ENCODE measurements at places on chromosomes 7 and 10. TPM values are rescaled to one million over a fixed set of nuclear protein-coding genes. Genes with fewer than 3 reads are reported as not detected.
A peak's percentile ranks its signal among the peaks of the same experiment; 100 is the strongest.

- no peak for DNase-seq
- H3K36me3 ChIP-seq = no peaks in the 10 kb centered on the region
- H3K4me1 ChIP-seq = no peaks in the 10 kb centered on the region
- H3K4me3 ChIP-seq = no peak overlapping the region
- H3K27me3 ChIP-seq = no peaks in the 10 kb centered on the region
Observed at GRCh38 chr10:43204042-43204942, 62.6 kb downstream of the RASGEF1A start.

DNA sequence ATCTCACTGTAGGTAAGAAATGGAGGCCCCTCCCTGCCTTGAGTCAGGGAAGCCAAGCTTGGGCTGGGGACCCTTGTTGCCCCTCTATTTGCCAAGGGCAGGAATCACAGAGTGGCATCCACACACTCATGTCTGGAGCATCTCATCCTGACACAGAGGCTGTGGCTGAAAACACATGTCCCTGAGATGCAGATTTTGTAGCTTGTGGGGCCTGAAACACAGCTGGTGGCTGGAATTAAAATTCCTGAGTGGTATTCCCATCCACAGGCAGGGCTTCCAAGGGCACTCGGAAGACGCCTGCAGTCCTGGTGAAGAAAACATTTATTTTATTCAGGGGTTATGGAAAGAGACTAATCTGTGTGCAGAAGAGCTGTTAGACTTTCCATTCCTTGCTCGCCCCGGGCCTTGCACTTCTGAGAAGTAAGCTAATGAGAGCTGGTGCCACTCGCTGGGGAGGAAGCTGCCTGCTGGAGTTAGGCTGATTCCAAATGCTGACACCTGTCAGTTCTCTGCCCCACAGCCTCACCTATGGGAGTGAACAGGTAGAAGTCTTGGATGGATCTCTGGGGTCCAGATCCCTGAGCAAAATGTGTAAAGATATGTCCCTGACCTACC is 36.0 kb downstream of the C10orf120 start:
- no peak for DNase-seq
- H3K4me3 ChIP-seq = no peak overlapping the region
- H3K27ac ChIP-seq = no peak overlapping the region
- H3K36me3 ChIP-seq = no peaks in the 10 kb centered on the region

DNA sequence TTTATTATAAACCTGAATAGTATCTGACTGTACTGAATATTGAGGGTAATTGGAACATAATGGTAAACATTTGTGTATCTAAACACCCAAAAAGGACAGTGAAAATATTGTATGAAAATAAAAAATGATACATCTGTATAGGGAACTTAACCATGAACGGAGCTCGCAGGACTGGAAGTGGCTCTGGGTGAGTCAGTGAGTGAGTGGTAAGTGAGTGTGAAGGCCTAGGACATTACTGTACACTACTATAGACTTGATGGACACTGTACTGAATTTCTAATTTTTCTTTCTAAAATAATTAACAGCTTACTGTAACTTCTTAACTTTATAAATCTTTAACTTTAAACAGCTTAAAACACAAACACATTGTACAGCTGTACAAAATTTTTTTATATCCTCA is 454.5 kb upstream of the FZD8 start:
- no peaks in the 10 kb centered on the region for H3K36me3 ChIP-seq
- H3K27me3 ChIP-seq = no peaks in the 10 kb centered on the region
- no peak for DNase-seq
- H3K27ac ChIP-seq = no peak overlapping the region
- no peaks in the 10 kb centered on the region for H3K4me1 ChIP-seq

GRCh38 chr10:8055420-8056349 is 1.2 kb downstream of the GATA3 start:
- no peak for DNase-seq
- no peaks in the 10 kb centered on the region for H3K27me3 ChIP-seq
- H3K27ac ChIP-seq = peak overlapping the region; percentile 87
- H3K36me3 ChIP-seq = peaks cover 5% of the 10 kb centered on the region

DNA sequence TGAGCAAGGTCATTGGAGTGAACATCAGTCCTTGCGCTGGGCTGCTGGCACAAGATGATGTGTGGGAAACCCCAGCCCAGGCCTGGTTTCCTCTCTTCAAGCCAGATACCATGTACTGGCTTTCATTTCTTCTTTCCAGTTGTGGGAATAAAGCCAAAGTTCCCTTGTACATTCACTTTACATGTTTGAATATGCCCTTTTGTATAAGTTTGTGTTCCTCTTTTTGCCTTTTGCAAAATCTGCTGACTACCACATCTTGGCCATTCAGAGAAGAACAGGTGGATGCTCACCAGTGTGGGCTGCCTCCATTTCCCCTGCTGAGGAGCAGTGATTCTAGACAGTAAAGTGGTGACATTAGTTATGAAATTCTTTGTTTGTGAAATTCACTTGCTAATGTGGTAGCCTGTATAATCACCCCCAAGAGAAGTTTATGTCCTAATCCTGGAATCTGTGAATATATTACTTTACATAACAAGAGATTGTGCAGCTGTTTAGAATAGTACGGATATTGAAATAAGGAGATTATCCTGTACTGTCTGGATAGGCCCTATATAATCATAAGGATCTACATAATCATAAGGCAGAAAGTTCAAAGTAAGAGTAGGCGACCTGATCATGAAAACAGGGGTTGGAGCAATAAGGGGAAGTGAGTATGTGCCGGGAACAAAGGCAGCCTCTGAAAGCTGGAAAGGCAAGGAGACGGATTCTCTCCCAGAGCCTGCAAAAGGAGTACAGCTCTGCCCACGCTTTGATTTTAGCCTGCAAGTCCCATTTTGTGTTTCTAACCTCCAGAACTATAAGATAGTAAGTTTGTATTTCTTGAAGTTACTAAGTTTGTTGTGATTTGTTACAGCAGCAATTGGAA is 18.8 kb upstream of the AOAH start:
- H3K4me1 ChIP-seq = no peaks in the 10 kb centered on the region
- H3K27me3 ChIP-seq = peaks cover 83% of the 10 kb centered on the region
- no peak for DNase-seq

GRCh38 chr10:91460681-91461080 is 50.5 kb downstream of the HECTD2 start:
- DNase-seq = no peak
- no peak overlapping the region for H3K4me3 ChIP-seq
- no peaks in the 10 kb centered on the region for H3K36me3 ChIP-seq
- no peak overlapping the region for H3K27ac ChIP-seq
- H3K27me3 ChIP-seq = no peaks in the 10 kb centered on the region

GRCh38 chr10:48804740-48805182 is 120.1 kb downstream of the WDFY4 start:
- no peak overlapping the region for H3K27ac ChIP-seq
- H3K36me3 ChIP-seq = no peaks in the 10 kb centered on the region
- peaks cover 16% of the 10 kb centered on the region for H3K27me3 ChIP-seq
- no peak for DNase-seq

DNA sequence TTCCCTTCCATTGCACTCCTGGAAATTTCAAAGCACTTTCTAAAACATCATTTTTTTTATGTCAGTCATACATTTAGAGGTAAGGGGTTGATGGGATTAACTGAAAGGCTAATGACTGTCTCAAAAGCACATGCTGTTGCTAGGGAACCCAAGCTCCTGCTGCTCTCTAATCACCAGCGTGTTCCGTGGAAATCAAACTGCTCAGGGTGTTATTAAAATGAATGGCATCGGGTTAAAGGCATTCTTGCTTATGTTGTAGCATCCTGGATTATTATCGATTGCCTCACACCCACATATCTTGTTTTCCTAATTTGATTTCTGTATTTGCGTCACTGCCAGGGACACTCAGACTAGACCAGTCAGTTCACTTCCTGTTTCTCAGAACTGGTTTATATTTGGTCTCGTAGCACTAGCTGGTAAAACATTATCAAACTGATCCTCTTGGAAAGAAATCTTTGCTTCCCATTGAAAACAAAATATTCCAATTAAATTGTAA is 216.5 kb upstream of the MKLN1 start:
- peak overlapping the region; percentile 90 for H3K27ac ChIP-seq
- H3K4me1 ChIP-seq = peaks cover 14% of the 10 kb centered on the region
- H3K36me3 ChIP-seq = peaks cover 20% of the 10 kb centered on the region
- no peaks in the 10 kb centered on the region for H3K27me3 ChIP-seq

DNA sequence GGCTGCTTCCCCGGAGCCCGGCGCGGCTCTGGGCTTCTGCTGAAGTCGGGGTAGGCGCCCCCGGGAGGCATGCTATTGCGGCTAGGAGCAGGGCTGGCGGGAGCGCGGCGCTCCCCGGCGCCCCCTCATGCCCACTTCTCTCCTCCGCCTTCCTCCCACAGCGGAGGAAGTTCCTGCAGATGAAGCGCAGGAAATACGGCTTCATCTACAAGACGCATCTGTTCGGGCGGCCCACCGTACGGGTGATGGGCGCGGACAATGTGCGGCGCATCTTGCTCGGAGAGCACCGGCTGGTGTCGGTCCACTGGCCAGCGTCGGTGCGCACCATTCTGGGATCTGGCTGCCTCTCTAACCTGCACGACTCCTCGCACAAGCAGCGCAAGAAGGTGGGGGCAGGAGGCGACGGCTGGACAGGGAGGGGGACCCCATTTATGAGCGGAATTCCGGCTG is 479 bp downstream of the CYP26A1 start:
- H3K27ac ChIP-seq = no peak overlapping the region
- H3K4me1 ChIP-seq = peaks cover 23% of the 10 kb centered on the region
- no peak for DNase-seq
- H3K27me3 ChIP-seq = no peaks in the 10 kb centered on the region
- no peaks in the 10 kb centered on the region for H3K36me3 ChIP-seq

GRCh38 chr10:114906981-114907380 is 31.0 kb upstream of the TRUB1 start:
- no peak for DNase-seq
- no peaks in the 10 kb centered on the region for H3K27me3 ChIP-seq
- H3K4me1 ChIP-seq = no peaks in the 10 kb centered on the region

- H3K36me3 ChIP-seq = no peaks in the 10 kb centered on the region
- no peaks in the 10 kb centered on the region for H3K27me3 ChIP-seq
- no peaks in the 10 kb centered on the region for H3K4me1 ChIP-seq
Observed at GRCh38 chr10:59180689-59181270, 4.3 kb downstream of the PHYHIPL start.

DNA sequence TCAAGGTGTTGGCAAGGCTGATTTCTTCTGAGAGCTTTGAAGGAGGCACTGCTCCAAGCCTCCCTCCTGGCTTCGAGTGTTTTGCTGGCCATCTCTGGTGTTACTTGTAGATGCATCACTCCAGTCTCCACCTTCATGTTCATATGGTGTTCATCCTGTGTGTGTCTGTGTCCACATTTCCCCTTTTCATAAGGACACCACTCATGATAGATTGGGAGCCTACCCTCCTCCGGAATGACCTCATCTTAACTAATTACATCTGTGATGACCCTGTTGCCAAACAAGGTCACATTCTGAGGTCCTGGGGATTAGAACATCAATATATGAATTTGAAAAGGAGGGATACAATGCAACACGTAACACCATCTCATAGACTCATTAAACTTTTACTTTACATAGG is 119.0 kb downstream of the CREB5 start:
- DNase-seq = no peak
- H3K27me3 ChIP-seq = no peaks in the 10 kb centered on the region
- no peaks in the 10 kb centered on the region for H3K36me3 ChIP-seq
- no peak overlapping the region for H3K4me3 ChIP-seq
- no peak overlapping the region for H3K27ac ChIP-seq

- no peaks in the 10 kb centered on the region for H3K27me3 ChIP-seq
- DNase-seq = peak; percentile 49
- peak within 1 kb of the TSS; percentile 95 for H3K4me3 ChIP-seq
- 0 out of 2 replicates have a peak, but pooled peaks cover 6% of the 10 kb centered on the region for H3K36me3 ChIP-seq
Observed at GRCh38 chr7:29989257-29989995, at the start of gene SCRN1. SCRN1 (minus strand) TSS chr7:29989801; CDS start chr7:29969067, 20,734 bp downstream.

DNA sequence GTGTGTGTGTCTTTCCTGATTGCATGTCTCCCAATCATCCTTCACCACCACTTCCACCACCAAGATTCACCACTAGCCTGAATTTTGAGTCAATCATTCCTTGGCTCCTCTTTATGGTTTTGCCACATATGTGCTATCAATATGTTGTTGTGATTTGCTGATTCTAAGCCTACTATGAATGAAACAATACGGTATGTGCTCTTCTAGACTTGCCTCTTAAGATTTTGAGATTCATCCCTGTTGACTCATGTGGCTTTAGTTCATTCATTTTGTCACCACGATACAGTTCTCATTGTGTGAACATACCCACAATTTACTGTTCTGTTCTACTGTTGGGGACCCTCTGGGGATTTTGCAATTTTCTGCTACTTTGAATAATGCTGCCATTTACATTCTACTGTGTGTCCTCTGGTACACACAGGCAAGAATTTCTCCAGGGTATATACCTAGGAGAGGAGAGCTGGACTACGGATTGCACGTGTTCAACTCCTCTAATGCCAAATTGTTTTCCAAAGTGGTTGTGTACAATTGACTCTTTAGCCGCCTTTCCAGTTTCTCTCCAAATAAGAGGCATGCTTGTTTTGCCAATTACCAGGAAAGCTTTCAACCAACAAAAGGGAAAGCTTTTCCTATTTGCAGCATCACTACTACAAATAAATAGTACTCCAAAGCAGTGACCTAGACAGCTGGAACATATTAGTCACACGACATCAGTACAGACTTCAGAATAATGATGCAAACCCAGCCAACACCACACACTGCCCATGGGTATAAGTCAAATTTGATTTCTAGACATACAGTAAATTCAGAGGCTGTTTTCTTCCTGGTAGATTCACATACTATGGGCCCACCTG is 30.0 kb downstream of the SGMS1 start:
- H3K36me3 ChIP-seq = peaks cover 10% of the 10 kb centered on the region
- H3K27me3 ChIP-seq = no peaks in the 10 kb centered on the region
- H3K27ac ChIP-seq = no peak overlapping the region
- no peak overlapping the region for H3K4me3 ChIP-seq
- H3K4me1 ChIP-seq = no peaks in the 10 kb centered on the region
- DNase-seq = no peak

Gene NKX1-2
- total RNA-seq = 2.9 TPM

Gene TMEM254
- total RNA-seq = 36.6 TPM

Gene NEUROG3
- not detected for total RNA-seq

Gene ARHGEF35
- 29.6 TPM for total RNA-seq

Gene ZNF3
- total RNA-seq = 35.2 TPM

Gene ANLN
- 239 TPM for total RNA-seq

Gene RASSF4
- 7.6 TPM for total RNA-seq

Gene EEPD1
- total RNA-seq = 9.4 TPM

Gene FXYD4
- total RNA-seq = not detected

Gene ABCB4
- not detected for total RNA-seq

Gene SPAG6
- total RNA-seq = not detected

All from PC-9 (cell line).